Hypothalamus (tissue), 51 donors: ENCODE measurements at places on chromosomes 7 and 10.

- no peak for DNase-seq
Measured at GRCh38 chr10:124157271-124157681, 63.9 kb upstream of the CHST15 start.

DNA sequence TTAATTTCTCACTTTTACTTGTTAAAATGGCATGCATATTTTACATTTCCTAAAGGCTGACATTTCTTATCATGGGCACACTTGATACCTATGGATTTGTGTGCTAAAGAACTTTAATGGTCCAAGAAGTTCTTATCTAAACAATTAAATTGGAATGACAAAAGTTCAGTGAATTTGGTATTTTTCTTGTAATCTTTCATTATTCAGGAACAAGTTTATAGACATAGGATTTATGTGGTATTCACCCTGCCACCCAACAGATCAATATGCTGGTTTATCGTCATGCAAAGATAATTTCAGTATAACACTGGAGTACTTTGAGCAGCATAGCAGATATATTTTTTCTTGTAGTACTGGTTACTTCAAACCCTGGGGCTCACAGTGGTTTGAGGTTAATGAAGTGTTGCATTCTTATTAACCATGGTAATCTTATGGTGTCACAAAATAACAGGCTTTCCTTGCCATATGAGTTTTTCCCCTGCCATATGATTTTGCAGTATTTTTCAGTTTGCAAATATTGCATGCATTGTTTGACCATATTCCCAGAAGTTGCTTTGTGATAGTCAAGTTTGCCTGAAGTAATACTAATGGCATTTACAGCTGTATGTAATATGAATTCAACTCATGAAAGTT is 148.8 kb downstream of the PPP1R9A start:
- no peak for DNase-seq

GRCh38 chr7:40483630-40484029 is 348.8 kb downstream of the SUGCT start:
- no peak for DNase-seq

- no peak for DNase-seq
Measured at GRCh38 chr7:85714043-85714578, 527.3 kb upstream of the SEMA3D start.

DNA sequence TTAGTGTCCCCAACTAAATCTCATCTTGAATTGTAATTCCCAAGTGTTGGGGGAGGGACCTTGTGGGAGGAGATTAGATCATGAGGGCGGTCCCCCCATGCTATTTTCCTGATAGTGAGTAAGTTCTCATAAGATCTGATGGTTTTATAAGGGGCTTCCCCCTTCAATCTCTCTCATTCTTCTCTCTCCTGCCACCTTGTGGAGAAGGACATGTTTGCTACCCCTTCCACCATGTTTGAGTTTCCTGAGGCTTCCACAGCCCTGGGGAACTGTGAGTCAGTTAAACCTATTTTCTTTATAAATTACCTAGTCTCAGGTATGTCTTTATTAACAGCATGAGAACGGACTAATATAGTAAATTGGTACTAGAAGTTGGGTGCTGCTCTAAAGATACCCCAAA is 365.6 kb downstream of the ANKRD7 start:
- no peak for DNase-seq

- no peak for DNase-seq
Measured at GRCh38 chr10:125118011-125118611, 42.3 kb downstream of the CTBP2 start.

DNA sequence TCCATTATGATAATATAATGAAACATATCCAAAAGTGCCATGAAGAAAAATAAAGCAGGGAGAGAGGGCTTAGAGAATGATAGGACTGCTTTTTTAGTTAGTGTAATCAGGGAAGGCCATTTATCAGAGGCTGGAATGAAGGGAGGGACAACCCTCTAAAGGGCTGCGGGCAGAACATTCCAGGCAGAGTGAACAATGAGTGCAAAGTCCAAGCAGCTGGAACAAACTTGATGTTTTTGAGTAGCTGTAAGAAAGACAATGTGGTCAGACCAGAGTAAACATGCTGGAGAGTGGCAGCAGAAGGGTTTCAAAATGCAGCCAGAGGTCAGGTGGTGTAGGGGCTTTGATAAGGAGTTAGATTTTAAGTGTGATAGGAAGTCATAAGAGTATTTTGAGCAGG is 65.6 kb upstream of the CCDC6 start:
- DNase-seq = no peak

DNA sequence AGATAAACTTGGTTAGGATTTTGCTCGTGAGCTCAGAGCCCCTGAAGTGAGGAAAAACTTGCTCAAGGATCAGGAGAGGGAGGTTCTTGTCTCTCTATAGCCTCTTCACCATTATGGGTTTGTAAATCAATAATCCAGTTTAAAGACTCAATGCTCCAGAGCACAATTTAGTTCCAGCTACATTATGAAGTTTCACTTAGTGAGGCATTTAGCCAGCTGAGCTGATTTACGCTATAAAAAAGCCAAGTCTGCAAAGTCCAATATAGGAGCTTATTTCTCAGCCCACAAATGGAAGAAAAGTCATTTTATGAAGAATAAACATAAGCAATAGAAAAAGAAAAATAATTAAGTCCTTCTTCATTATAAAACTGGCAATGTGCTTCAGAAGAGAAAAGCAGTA is 130.6 kb downstream of the STRA8 start:
- no peak for DNase-seq

DNA sequence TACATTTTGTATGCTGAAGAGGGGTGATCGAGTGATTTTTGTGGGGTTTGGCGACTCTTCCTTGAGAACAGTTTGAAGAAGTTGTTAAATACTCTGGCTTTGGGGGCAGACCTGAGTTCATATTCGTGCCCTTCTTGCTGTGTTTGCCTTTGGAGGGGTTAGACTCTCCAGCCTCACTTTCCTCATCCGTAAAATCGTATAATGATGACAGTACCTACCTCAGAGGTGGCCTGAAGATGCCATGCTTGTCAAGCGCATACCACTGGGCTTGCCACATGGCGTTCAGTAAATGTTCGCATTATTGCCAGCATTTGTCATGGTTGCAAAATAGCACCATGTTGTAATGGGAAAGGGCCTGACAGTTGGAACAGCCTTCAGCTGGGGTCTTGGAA is 1.3 kb downstream of the STK17A start:
- no peak for DNase-seq

- DNase-seq = no peak
Measured at GRCh38 chr10:61486738-61487396, 33.7 kb upstream of the TMEM26 start.

GRCh38 chr10:116970050-116970449 is 34.9 kb downstream of the SHTN1 start:
- DNase-seq = no peak

DNA sequence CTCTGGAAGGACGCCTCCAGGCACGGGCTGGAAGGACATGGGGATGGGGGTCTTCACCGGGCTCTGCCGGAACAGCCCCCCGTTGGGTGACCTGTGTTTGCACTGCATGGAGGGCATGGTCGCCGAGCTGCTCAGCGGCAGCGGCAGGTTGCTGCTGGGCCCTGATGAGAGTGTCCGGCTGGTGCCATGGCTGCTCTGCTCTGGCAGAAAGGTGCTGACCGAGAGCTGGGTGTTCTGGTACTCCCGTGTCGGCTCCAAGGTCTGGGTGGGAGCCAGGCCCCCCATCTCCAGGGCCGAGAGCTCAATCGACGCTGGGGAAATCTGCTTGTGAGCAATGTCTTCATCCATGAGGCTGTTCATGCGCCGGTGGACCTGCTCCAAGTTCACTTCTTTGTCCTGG is 764.3 kb downstream of the GRID1 start:
- no peak for DNase-seq

- DNase-seq = no peak
Measured at GRCh38 chr10:80163741-80164341, 31.3 kb downstream of the PLAC9 start.

DNA sequence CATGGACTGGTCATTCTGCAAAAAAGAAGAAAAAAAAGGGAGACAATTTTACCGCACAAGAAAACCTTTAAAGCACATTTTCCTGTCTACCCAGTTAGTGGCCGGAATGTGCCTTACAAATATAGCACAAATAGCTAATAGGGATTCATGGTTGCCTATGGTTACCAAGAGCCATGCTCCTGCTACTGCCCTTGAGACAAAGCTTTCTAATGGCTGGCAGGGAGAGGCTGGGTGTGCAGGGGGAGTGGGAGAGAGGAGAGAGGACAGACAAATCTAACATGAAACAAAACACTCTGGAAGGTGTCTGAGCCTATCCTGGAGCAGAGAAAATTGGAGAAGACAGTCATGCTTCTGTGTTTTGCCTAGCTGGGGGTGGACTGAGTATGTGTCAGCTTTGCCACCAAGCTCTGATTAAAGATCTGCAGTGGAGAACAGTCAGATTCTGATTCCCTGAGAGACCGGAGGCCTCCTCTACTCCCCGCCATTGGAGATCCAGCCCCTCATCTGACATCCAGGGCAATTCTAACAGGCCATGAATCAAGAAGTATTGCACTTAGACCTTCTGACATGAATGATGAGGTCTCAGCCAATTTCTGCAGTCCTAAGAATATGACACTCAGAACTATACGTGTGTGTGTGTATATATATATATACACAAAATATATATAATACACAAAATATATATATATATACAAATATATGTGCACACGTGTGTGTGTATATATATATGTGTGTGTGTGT is 80.2 kb downstream of the PRTFDC1 start:
- DNase-seq = no peak

DNA sequence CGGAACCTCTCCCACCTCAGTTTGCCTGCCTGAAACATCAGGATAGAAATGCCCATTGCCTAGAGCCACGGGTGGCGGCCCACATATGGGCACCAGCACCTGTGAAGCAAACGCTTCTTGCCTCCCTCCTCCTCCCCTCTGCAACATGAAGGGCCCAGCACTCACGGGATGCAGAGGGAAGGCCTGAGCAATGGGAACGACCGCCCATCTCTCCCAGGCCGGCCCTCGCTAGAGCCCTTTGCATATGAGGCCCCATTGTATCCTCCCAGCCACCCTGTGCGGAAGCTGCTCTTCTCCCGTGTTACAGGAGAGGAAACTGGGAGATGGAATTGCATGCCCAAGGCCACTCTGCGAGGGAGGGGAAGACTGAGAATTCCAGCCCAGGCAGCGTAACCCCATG is 88.2 kb downstream of the RGS10 start:
- DNase-seq = no peak

DNA sequence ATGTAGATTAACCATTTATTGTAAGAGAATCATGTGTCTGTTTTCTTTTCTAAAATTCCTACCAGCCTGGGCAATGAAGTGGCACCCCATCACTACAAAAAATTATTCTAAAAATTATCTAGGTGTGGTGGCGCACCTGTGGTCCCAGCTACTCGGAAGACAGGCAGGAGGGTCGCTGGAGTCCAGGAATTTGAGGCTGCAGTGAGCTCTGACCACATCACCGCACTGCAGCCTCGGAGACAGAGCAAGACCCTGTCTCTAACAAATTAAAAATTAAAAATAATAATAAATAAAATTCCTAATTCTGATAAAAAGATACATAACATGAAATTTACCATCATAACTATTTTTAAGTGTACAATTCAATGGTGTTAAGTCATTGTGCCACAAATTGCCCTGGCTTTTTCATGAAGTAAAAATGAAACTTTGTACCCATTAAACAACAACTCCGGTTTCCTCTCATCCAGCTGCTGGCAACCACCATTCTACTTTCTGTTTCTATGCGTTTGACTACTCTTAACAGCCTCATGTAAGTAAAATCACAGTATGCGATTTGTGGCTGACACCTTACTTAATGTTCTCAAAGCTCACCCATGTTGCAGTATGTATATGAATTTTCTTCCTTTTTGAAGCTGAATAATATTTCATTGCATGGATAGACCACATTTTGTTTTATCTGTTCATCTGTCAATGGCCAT is 20.6 kb upstream of the USP6NL start:
- DNase-seq = no peak

DNA sequence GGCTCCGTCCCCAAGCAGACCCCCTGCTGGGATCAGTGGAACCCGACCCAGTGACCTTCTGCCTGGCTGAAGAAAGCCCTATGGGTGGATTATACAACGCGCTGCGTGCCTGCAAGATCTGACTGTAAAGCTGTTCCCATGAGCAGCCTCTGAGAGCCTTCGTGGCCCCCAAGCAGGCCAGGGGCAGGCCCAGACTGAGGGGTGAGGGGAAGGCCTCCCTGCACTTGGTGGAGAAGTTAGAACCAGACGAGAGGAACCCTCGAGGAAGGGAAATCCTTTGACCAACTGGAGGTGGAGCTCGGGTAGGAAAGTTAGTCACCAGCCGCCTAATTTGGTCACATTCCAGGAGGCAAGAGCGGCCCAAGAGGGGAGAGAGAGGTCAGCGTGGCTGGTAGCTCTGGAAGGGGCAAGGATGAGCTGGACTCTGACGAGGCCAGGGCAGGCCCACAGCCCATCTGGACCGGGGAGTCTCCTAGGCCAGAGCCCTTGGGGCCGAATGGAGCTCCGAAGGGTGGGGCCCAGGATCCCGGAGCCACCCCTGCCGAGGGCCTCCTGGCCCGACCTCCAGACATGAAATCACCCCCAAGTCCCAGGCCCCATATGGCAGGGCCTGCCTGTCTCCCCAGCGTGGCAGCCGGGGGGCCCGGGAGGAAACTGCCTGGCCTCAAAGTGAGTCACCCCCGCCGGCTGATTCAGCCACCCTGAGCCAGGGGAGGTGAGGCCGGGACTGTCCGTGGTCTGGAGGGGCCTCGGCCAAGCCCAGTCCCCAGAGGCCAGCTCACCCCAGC is 23.3 kb upstream of the PDGFA start:
- no peak for DNase-seq

GRCh38 chr7:36625247-36625646 is 99.0 kb downstream of the AOAH start:
- no peak for DNase-seq

DNA sequence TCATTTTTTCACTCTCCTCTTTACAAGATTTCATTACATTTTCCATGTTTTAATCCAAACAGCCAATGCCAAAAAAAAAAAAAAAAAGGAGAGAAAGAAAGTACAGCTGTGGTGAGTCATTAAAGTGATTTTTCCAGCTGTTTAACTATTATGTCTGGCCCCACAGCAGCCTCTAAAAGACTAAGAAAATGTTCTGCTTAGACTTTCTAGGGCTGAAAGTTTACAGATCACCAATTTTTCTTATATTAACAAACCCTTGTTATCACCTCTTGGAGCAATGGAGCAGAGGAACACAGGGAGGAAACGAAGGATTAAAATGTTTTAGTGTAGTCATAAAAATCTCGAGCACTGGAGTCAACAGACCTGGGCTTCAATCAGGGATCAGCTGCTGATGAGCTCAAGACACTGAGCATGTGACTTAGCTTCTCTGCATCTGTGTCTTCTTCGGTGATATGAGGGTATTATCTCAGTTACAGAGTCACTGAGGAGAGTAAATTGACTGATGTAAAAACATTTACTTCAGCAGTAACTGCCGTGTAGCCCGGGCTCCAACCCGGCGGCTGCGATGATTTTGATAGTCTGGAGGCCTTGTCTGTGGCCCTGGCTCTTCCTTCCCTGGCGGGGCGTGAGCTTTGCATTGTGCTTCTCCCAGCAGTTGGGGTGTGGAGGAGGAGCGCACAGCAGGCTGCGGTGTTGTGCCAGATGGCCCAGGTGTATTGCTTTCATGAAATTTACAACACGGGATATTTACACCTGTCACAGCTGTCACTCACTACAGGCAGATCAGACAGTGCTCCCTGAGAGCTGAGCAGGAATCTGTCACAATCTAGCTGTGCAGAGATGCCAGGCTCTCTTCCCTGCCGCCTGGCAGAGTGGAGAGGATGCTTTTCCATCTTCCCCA is 298.3 kb upstream of the FZD8 start:
- no peak for DNase-seq

GRCh38 chr7:36295090-36295489 is 94.6 kb upstream of the ANLN start:
- no peak for DNase-seq

- DNase-seq = no peak
Measured at GRCh38 chr7:122468945-122469344, 164.4 kb upstream of the FEZF1 start.

- DNase-seq = no peak
Measured at GRCh38 chr7:73308074-73308664, 457 bp downstream of the NSUN5 start.
